ENCODE measurements at places on chromosomes 16 and 17.

GRCh38 chr16:50836121-50836621 is 94.3 kb downstream of the CYLD start:
- no peak for DNase-seq

DNA sequence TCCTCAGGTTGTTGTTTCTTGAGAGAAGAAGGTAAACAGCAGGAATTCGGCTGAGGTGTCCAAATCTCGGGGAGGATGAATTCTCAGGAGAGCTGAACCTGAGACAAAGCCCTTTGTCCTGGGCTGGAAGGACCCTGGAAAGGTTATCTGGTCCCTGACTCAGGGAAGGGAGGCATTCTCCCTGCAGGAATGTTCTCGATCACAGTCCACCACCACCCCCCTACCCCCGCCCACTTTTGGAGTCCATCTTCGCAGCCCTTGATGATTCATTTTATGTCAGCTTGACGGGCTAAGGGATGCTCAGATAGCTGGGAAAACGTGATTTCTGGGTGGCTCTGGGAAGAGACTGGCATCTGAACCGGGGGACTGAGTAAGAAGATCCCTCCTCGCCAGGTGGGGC is 1.4 kb upstream of the CEP295NL start:
- no peak for DNase-seq

DNA sequence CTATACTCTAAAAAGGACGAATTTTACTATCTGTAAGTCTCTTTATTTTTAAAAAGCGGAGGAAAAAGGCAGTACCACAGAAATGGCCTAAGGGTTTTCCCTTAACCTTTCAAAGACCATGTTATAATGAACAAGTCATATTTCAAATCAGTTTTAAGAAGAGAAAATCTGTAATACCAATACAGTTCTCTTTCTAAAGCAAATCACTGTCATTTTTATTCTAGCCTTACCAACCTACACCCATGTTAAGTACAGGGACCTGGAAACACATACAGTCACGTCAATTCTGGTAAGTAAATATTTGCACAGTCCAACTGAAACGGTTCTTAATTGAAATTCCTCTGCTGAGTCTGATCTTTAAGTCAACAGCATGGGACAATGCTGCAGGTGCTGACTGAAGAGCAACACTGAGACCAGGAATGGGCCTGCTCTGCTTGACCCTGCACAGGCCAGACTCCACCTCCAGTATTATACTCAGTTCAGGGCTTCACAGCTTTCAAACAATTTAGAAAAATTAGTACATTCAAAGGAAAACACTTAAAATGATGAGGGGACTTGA is 20.2 kb downstream of the MBTPS1 start:
- no peak for DNase-seq

GRCh38 chr17:80432961-80433550 is 18.1 kb downstream of the ENDOV start:
- DNase-seq = no peak

GRCh38 chr17:18862011-18862410 is 4.1 kb downstream of the PRPSAP2 start:
- no peak for DNase-seq

DNA sequence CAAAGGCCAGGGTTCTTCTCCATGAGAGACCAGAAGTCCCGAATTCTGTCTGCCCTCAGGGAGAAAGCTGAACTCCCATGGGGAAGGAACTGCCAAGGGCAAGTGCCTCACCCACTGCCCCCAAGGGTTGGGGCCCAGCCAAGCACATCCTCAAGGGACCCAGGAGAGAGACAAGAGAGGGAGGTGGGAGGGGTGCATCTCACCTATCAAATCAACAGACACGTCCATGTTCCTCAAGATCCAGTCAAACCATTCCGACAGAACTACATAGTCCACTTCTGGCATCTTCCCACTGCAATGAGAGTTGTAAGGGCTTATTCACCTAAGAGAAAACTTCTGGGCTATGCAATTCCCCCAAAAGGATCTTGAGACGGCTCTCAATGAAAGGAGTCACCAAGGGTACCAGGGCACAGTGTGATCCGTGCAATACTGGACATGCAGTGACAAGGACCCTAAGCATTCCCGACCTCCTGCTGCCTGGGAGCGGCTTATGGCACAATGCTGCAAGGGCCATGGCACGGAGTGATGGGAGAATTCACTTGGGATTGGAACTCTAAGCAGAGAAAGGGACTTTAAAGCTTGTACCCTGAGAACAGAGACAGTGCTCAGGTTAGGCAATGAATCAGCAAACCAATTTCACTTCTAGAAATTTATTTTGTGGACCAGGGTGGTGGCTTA is 32.2 kb downstream of the TK2 start:
- DNase-seq = no peak
